ENCODE measurements at places on chromosomes 1 and 21.
A peak's percentile ranks its signal among the peaks of the same experiment; 100 is the strongest.

GRCh38 chr1:68347415-68347814, 102.3 kb downstream of the RPE65 start:
- no peak for DNase-seq

GRCh38 chr1:66278260-66279021, 255.5 kb upstream of the SGIP1 start:
- DNase-seq, result no peak

DNA sequence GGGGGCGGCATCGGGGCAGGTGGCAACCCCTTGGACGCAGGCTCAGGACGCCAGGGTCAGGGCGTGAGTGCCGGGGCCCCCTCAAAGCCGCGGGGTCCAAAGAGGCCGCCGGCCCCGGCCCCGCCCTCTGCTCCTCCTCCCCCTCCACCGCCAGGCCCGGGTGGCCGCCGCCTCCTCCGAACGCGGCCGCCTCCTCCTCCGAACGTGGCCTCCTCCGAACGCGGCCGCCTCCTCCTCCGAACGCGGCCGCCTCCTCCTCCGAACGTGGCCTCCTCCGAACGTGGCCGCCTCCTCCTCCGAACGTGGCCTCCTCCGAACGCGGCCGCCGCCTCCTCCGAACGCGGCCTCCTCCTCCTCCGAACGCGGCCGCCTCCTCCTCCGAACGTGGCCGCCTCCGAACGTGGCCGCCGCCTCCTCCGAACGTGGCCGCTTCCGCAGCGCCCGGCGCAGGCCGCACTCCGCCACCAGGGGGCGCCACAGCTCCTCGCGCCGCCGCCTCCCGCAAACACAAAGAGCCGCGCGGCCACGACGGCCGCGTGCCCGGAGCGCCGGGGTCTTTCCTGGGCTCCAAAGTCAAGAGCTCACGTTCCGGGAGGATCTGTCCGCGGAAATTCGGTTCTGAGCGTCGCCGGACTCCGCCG, 19.3 kb upstream of the SAMD11 start:
- DNase-seq, result peak; percentile 73

GRCh38 chr1:246629030-246629429, 62.8 kb downstream of the CNST start:
- no peak for DNase-seq

- no peak for DNase-seq
Observed at GRCh38 chr1:189706594-189706993, 771.1 kb downstream of the BRINP3 start.

GRCh38 chr1:145985502-145986439, 10.6 kb downstream of the TXNIP start:
- DNase-seq, result no peak

DNA sequence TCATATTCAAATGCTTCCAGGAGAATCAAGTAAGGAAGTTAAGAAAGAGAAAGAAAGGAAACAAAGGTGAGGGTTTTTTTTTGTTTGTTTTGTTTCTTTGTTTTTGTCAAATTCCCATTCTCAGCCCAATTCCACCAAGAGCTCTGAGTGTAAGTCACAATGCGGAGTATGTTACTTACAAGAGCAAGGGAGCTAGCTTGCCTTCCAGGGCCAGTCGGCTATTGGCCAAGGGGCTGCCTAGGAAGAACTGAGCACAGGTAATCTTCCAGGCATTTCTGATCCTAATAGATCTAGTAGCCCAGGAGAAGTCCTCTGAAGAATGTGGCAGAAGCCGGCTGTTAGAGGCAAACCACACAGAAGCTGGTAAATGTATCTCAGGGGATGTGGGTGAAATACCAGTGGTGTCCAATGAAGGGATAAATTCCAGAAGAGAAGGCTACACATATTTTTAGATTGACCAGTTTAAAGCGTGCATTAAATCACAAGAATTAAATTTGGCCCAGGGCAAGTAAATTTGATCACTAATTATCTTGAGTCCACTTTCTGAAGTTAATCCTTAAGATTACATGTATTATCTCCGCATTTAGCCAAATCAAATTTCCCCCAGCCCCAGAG, 239.6 kb upstream of the ADAMTS5 start:
- no peak for DNase-seq

GRCh38 chr21:29418813-29419212, 120.1 kb downstream of the BACH1 start:
- no peak for DNase-seq

GRCh38 chr1:14167884-14168283, 430.6 kb upstream of the KAZN start:
- DNase-seq, result no peak

DNA sequence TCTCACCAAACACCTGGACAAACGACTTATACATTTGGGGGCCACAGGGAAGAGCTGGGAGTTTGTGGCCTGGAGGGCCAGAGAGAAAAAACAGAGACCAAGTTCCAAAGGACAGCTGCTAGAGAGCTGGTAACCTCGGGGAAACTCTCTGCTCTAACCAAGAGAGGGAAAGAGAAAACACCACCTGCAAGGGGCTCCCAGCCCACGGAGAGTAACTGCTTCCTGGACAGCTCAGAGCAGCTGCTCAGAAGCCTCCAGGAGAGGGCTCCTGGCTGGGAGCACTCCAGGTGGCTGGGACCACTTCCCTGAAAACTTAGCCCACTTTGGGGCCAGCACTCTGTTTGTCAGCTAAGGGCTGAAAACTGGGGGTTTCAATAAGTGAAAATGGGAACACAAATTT, 154.8 kb upstream of the GRIK3 start:
- no peak for DNase-seq

DNA sequence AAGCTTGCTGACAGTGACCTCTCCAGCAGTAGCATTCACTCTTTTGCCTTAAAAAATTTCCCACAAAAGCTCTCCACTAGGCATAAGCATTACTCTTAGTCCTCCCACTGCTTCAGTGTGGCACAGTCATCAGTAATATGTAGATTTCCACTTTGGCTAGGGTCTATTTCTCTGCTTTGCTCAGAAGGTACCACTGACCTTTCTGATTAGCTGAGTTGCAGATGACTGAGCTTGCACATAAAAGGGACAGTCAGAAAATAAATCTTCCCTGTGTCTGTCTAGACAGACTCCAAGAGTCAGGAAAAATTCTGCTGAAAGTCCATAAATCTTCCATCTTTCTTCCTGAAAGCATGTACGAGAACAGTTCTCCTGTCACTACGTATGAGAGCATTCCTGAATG, 56.6 kb upstream of the APP start:
- no peak for DNase-seq

GRCh38 chr1:233442026-233442780, 114.7 kb downstream of the MAP3K21 start:
- DNase-seq, result no peak

- DNase-seq, result no peak
Observed at GRCh38 chr1:88661188-88661587, 22.9 kb upstream of the PKN2 start.

GRCh38 chr1:79588719-79589118, 582.2 kb upstream of the ADGRL4 start:
- no peak for DNase-seq

DNA sequence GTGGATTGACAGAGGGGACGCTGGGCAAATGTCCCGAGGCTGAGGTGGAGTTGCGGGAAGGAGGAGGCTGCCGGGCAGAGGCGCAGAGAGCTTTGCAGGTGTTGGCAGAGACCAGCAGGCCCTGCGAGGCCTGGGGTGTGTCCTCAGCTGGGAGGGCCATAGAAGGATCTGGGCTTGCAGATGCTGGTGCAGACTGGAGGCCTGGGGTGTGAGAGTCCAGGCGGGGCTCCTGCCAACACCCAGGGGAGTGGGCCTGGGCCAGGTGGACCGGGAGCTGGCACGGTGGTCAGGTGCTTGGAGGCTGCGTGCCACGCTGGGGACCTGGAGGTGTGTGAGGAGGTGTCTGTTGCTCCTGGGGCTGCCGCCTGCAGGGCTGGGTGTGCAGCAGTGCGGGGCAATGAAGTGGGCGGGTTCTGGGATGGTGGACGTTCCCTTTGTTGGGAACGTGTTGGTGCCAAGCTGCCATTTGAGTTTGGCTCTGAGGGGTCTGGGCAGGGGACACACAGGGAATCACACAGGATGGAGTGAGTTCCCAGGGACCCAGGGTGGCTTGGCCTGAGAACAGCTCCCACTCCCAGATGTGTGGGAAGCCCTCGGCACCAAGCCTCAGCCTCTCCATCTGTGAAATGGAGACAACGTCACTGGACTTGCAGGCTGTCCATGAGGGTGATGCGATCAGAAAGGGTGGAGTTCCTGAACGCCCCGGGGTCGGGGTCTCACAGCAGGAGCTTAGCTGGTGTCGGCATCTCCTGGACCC, 39.9 kb upstream of the POFUT2 start:
- DNase-seq, result no peak

DNA sequence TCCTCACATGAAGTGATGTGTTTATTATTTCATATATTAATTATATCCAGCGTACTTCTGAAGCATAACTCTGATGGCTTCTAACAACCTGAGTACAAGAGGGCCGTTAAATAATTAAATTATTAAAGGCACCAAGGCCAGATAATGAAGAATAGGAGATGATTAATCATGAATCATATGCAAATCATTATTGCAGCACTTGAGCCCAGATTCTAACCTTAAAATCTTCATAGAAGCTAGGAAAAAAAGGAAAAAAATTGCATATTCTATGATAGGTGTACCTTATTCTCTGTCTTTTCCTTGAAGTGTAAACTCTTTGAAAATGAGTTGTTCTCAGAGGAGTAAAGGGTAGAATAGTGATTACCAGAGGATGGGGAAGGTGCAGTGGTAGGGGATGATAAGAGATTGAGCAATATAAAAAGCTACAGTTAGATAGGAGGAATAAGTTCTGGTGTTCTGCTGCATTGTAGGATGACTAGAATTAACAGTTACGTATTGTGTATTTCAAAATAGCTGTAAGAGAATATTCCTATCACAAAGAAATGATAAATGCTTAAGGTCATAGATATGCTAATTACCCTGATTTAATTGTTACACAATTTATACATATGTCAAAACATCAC, 51.1 kb downstream of the SWT1 start:
- DNase-seq, result no peak

DNA sequence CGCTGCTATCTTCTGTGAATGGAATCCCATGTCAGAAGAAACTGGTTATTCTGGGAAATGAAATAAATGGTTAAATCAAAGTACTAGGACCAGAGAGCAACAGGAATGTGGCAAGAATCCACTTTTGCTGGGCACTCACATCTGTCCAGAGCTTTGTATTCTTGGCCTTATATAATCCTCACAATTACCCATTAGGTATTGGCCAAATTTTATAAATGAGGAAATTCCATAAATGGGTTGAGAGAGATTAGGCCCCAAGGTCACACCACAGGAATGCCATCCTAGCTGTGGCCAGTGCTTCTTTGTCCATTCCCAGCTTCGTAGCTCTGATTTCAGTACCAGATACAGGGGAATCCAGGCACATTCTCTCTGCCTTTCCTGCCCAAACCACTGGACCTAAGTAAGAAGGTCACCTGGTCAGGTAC, 76.1 kb upstream of the HOOK1 start:
- DNase-seq, result no peak

DNA sequence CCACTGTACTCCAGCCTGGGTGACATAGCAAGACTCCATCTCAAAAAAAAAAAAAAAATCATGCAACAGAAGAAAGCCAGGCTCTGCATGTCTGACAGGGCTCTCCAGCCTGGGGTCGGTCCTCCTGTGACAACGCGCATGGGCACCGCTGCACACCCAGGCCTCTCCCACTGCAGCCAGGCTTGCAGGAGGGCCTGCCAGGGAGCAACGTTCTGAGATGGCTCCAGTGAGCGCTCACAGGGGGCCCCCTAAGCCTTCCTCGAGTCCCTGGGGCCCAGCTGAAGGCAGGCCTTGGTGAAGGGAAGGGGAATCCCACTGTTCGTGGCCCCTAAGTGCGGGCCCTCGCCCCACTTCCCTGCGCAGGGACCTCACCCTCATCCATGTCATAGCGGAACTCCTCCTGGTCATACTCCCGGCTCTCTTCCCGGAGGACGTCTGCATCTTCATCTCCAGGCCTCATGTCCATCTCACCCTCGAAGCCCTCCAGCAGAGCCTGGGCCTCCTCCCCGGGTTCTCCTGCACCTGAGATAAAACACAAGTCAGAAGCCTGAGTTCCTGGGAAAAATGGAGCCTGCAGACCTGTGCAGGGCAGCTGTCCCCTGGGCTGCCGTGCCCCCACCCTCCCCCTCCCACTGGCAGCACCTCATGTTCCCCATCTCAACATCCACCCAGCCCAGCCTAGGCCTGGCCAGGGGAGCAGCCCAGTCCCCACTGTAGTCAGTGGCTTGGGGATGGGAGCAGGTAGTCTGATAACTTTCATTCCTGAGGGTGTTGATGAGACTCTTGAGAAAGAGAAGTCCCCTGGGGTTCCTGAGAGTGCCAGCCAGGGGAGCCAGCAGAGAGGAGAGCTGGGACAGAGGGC, 20.3 kb downstream of the RSPH1 start:
- DNase-seq, result no peak

- DNase-seq, result no peak
Observed at GRCh38 chr21:43983390-43983789, 28.7 kb upstream of the TRAPPC10 start.

GRCh38 chr1:237690656-237691055, 200.1 kb downstream of the ZP4 start:
- no peak for DNase-seq

DNA sequence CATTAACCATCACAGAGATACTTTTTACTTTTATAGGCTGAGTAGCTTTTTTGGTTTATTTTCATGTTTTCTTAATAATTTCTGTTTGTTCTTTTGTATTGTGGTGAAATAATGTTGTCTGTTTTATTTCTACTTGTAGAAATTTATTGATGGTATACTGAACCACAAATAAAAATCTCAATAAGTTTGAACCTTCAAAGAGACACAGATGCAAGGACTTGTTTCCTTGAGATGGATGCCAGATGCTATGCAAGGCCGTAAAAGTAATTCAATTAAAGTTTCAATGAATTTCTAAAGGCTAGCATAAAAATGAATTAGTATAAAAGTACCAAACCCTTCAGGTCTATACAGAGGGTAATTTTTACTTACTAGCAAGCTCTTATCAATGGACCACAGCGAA, 873.5 kb downstream of the TTLL7 start:
- DNase-seq, result no peak

DNA sequence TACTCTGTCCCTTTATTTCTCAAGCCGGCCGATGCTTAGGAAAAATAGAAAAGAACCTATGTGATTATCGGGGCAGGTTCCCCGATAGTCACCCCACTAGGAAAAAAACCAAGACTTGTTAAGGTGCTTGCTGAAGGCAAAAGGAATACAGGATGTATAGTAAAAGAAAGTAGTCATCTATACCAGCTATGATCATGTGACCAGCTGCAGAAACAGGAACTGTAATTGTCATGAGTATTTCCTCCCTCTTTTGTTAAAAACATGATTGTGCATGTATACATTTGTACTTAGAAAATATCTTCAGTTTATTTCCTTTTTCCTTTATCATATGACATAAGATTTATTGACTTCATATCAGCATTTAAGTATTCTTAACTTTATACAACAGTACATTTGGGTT, 30.5 kb downstream of the PIGK start:
- no peak for DNase-seq
